NCI-H1694 (cell line): ENCODE measurements at places on chromosomes 5 and 9.

- DNase-seq: no peak
Observed at GRCh38 chr5:173028811-173029327, 27.3 kb upstream of the CREBRF start.

DNA sequence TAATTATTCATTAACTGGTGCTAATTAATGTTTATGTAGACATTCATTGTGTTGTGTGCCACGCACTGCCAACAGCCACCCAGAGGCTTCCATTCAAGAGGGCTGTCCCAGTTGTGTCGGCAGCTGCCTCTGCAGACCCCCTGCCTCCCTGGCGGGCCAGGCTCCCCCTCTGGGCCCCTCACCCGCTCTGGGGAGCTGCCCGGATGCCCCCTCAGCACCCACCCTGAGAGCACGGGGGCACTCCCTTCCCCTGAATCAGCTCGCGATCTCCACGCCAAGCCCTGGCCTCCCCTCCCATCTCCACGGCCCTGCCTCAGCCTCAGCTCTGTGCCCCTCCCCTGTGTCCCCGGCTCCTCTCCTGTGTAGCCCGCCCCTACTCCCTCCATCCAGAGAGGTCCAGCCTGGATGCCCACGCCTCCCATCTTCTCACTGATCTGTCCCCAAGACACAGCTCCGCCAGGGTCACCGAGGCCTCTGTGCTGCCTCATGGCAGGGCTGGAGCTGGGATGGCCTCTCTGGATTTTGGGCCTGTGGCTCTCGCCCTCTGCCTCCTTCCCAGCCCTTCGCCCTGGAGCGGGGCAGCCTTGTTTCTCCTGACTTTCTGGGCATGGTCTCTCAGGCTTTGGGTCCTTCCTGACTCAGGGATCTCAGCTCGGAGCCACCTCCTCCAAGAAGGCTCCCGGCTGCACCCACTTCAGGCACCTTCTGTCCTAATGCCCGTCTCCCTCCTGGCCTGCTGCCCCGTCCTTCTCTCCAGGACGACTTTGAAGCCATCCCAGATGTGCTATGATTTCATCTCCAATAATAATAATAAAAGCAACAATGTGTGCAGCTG lies 16.0 kb upstream of the SLC9A3 start:
- no peak for DNase-seq

DNA sequence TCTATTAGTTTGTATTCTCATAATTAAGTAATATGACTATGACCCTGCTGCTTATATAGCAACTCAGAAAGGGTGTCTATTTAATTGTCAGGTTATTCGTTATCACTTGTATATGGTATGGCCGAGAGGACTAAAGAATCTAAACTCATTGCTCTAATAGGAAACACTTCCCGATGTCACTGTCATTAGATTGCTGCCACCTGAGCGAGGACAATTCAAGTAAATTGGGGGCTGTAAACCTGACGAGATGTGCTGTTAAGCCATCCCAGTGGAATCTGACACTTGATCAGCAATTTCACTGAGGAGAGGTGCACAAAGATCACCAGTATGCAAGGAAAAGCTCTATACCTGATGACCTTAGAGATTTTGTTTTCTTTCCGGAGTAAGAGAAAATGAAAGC lies 1319.3 kb downstream of the MAT2B start:
- no peak for DNase-seq

DNA sequence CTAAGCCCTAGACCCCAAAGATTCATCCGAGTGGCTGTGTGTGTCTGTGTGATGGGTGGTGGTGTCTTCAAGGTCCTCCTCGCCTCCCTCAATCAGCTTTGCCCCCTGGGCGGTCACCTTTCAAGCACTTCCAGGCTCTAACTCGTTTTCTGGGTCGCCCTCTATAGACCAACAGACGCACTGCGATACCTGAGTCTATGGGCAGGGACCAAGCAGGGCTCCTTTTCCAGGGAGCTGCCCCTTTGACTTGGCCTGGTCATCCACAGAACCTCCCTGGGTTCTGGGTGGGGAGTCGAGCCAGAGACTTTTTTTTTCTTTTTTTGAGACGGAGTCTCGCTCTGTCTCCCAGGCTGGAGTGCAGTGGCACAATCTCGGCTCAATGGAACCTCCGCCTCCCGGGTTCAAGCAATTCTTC lies 1.1 kb downstream of the SLC27A4 start:
- peak; percentile 14 for DNase-seq

GRCh38 chr9:120545701-120546550 lies 34.0 kb downstream of the CDK5RAP2 start:
- DNase-seq: no peak

DNA sequence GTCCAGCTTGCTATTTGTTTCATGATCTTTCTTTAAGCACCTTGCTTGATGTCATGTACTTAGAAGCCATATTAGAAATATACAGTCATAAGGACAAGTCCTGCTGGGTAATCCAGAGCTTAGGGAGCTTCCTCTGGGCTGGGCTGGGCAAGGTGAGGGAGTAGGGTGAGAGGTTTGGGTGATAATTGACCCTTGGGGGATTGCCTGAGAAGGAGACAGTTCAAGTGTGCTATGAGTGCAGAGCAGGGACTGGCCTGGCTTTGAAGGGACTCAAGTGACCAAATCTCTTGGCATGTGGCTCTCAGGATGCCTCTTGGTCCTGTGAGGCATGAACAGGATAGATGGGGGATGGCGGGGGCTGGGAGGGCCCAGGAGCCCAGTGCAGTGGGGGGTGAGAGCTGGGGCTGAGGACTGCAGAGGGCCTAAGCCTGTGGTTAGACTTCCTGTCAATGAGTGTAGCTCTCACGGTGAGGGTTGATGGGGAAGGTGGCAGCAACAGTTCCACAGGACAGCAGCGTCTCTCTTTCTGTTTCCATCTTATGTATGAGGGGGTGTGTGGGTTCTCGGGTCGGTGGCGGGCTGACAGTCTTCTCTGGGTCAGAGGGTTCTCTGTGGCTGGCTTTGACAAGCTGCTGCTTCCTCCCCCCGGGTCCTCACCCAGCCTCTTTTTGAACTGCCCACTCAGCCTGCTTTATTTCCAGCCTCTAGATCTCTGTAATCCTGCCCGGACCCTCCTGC lies 53.5 kb downstream of the RGS3 start:
- DNase-seq: no peak

GRCh38 chr5:178831049-178831448 lies 28.7 kb upstream of the ZNF354B start:
- no peak for DNase-seq

GRCh38 chr5:89756955-89757354 lies 652.6 kb downstream of the CETN3 start:
- no peak for DNase-seq

DNA sequence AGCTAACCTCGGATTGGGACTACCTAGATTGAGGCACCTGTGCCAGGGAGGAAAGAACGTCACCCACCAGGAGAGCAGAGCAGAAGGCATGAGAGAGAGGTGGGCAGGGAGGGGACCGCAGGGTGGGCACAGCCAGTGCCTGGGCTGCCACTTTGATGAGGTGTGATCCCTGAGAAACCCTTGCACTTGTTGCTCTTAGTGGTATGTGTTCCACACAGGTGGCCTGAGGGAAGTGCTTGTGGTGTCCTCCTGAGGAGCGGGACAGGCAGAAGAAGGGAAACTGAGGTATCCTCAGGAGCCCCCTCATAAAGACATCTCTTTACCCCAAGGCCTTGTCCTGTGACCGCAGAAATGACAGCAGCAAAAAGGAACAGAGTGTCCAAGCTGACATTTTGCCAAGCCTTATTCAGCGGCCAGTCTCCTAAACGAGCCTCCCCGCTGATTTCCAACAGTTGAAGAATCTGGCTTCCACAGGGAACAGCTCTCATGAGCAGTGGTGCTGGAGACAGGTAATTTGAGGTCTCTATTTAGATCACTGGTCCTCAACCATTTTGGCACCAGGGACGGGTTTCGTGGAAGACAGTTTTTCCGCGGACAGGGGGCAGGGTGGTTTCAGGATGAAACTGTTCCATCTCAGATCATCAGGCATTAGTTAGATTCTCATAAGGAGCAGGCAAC lies 82.4 kb downstream of the FOXD1 start:
- no peak for DNase-seq

DNA sequence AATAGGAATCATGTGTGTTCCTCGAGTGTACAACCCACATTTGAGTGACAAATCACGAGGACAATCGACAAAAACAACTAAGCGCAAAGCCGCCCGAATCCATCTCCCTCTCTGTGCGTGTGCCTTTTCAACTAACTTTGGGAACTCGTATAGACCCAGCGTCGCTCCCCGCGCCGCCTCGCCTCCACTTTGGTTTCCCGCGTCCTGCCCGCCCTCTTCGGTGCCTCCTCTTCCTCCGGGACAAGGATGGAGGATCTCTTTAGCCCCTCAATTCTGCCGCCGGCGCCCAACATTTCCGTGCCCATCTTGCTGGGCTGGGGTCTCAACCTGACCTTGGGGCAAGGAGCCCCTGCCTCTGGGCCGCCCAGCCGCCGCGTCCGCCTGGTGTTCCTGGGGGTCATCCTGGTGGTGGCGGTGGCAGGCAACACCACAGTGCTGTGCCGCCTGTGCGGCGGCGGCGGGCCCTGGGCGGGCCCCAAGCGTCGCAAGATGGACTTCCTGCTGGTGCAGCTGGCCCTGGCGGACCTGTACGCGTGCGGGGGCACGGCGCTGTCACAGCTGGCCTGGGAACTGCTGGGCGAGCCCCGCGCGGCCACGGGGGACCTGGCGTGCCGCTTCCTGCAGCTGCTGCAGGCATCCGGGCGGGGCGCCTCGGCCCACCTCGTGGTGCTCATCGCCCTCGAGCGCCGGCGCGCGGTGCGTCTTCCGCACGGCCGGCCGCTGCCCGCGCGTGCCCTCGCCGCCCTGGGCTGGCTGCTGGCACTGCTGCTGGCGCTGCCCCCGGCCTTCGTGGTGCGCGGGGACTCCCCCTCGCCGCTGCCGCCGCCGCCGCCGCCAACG lies at the start of gene GPR150:
TSS of gene GPR150 (plus strand) at position 58 of the 840 bp plus-strand sequence. CDS start at position 247, 189 bp downstream.
- DNase-seq: no peak

GRCh38 chr9:14868772-14869583 lies 41.2 kb downstream of the FREM1 start:
- DNase-seq: no peak

GRCh38 chr5:168798065-168799023 lies 219.2 kb upstream of the PANK3 start:
- DNase-seq: no peak

GRCh38 chr5:61638476-61638875 lies 306.4 kb downstream of the ZSWIM6 start:
- DNase-seq: no peak

GRCh38 chr9:90107726-90108655 lies 503.2 kb downstream of the GADD45G start:
- DNase-seq: no peak

DNA sequence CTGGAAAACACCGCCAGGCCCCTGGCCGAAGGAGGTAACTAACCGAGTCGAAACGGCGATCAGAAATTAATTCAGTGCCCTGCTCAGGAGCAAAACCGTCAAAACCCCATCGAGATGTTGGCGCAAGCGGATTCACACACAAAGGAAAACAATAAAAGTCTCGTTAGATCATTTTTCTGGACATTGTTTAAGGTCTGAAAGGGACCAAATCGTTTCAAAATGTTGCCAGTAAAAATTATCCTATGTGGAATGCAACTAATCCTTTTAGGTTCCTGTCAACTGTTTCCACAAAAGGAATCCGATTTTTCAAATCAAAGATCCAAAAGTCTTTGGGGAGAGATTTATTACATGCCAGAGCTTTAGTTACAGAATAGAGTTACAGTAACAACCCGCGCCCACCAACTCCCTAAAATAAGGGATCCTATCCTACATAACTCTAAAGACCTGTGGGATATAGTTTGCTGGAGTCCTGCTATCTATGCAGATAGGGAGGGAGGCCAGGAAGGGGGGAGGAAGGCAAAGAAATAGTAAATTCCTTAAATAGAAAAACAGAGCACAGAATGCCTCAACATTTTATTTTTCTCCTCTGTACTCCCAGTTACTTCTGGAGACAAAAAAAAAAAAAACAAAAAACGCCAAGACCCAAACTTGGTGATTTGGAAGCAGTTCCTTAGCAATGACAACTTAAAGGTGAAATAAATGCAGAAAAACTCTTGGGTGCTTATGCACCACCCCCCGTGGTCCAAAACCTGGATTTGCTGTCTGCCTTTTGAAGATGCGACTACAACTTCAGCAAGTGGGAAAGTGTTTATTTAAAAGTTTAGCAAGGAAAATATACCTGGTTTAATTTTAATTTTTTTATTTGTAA lies 10.6 kb downstream of the FOXD1 start:
- DNase-seq: no peak
